ENCODE measurements at places on chromosomes 7 and 10.
A peak's percentile ranks its signal among the peaks of the same experiment; 100 is the strongest.

DNA sequence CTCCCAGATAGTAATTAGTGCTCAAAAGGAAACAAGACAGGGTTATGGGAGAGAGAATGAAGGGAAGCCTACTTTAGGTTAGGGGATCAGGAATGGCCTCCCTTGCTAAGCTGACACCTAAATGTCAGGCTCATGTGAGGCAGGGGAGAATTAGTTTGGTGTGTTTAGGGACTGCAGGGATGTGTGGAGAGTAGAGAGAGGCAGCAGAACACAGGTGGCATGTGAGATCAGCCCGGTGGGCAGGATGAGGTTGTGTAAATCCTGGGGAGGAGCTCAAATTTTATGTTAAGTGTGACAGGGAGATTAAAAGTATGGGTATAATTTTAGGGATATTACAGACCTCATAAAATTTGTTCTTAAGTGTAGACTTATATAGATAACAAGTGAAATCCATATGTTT, 56.2 kb upstream of the ZNF438 start:
- no peak for DNase-seq

DNA sequence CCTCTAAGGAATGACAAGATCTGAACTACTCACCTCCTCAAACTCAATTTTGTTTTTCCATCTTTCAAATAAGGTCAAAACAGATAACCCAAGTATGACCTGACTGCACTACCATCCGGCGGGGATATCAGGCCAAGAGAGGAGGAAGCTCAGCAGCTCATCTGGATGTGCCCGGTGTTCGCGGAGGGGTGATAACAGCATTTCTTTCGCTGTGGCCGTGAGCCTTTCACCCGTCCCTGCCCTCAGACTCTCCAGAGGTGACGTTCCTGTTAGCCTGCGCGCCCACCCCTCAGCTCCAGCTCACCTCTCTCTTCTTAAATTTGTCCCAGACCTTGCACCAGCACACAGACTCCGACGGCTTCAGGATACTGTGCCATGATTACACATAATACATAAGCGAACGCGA, 526 bp downstream of the ZNF248 start:
- DNase-seq: peak; percentile 40

- no peak for DNase-seq
Observed at GRCh38 chr10:47337310-47337709, 10.9 kb upstream of the RBP3 start.

GRCh38 chr7:155216475-155217272, 81.0 kb upstream of the INSIG1 start:
- DNase-seq: no peak

DNA sequence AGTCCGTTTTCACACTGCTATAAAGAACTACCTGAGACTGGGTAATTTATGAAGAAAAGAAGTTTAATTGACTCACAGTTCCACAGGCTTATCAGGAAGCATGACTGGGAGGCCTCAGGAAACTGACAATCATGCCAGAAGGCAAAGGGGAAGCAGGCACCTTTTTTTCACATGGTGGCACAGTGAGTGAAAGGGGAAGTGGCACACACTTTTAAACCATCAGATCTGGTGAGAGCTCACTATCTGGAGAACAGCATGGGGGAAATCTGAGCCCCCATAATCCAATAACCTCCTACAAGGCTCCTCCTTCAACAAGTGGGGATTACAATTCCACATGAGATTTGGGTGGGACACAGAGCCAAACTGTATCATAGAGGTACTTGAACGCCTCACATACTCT, 30.0 kb downstream of the AGR3 start:
- DNase-seq: no peak

DNA sequence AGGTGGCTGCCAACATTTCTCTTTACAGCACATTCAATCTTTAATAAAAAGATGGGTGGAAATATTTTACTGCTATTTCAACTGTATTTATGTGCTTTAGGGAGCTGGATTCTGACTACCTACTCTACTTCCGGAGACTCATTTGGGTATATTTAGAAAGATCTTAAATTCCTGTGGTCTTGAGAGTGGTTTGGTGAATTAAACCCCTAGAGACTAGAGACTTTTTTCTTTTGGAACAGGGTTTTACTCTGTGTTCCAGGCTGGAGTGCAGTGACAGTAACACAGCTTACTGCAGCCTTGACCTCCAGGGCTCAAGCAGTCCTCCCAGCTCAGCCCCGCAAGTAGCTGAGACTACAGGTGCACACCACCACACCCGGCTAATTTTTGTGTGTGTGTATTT, 79.0 kb upstream of the HABP2 start:
- DNase-seq: no peak

- DNase-seq: no peak
Observed at GRCh38 chr10:72407471-72407870, 52.8 kb upstream of the DNAJB12 start.

DNA sequence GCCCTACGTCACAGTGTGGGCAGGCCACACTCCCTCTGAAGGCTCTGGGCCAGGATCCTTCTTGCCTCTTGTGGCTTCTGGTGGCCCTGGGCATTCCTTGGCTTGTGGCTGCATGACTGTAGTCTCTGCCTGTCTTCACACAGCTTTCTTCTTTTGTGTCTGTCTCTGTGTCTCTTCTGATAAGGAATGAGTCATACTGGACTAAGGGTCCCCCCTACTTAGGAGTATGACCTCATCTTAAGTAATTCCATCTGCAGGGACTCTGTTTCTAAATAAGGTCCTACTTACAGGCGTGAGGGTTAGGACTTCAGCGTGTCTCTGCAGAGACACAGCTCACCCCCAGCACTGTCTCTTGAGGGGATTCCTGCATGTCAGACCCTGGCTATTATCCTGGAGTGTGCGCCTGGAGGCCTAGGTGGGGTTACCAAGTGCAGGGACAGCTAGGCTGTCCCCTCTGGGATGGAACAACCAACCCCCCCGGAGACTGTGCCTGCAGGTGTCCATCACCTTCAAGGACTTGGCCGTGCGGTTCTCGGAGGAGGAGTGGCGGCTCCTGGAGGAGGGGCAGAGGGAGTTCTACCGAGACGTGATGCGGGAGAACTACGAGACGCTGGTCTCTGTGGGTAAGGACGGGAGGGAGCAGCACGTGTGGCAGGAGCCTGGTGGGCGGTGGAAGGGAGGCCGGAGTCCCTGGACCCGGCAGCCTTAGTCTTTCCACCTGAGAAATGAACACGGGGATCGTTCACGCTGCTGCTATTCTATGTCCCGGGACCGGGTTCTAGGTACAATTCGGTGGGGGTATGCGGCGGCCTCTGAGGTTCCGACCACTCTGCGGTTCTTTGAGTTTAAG, 54.1 kb downstream of the ZNF467 start:
- no peak for DNase-seq

GRCh38 chr10:114916653-114917052, 21.3 kb upstream of the TRUB1 start:
- DNase-seq: no peak

GRCh38 chr10:109282510-109282909, 640.8 kb downstream of the XPNPEP1 start:
- DNase-seq: no peak

DNA sequence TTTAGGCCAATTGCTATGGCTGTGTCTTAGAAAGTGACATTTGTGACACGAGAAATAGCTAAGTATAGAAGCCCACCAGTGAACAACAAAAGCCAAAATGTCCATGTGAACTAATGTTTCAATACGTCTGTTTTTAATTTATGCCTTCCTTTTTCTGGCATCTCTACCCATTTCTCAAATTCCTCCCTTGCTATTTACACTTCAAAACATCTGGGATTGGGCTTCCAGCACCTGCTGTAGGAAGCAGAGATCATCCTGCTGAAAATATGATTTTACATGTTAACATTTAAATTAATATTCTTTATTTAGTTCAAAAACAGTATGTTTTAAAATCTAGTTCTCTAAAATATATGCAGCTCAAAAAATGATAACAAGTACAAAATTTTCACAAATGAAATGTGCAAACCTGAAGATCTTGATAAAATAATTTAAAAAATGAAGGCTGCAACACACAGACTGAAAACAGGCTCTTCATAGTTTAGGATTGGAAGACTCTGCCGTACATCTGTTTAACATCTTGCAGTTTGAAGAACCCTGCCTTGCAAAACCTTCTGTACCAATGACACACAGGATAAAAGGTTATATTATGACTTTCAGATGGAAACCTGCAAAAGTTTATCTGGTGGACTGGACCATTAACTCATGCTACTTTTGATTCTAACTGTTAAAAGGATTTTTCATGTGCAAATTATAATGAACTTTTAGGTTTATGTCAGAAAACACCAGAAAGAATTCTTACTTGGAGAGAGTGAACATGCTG, 408.4 kb downstream of the SUGCT start:
- DNase-seq: no peak

DNA sequence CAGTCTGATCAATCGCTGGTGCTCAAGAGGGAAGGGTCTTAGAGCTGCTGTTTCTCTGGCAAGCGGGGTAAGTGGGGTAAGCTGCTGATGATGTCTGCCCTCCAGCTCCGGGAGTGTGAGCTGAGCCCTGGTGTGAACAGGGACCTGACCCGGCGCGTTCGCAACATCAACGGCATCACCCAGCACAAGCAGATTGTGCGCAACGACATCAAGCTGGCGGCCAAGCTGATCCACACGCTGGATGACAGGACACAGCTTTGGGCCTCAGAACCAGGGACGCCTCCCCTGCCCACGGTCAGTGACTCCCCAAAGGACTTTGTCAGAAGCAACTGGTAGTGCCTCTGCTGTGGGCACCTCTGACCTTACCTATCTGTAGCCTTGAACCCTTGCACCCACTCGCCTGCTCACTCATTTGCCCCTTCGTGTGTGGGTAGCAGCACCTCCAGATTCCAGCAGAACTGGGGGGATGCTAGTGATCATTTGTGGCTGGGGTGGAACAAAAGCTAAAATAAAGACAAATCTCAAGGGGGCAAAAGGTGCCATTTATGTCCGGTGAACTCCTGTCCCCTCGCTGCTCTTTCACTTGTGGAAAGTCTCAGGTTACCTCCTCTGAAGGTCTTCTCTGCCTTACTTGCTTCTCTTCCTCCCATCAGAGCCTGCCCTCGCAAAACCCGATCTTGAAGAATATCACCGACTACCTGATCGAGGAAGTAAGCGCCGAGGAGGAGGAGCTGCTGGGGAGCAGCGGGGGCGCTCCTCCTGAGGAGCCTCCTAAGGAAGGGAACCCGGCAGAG, 3.2 kb downstream of the UFSP1 start:
- no peak for DNase-seq

GRCh38 chr7:47475880-47476227, 106.1 kb downstream of the TNS3 start:
- DNase-seq: no peak

DNA sequence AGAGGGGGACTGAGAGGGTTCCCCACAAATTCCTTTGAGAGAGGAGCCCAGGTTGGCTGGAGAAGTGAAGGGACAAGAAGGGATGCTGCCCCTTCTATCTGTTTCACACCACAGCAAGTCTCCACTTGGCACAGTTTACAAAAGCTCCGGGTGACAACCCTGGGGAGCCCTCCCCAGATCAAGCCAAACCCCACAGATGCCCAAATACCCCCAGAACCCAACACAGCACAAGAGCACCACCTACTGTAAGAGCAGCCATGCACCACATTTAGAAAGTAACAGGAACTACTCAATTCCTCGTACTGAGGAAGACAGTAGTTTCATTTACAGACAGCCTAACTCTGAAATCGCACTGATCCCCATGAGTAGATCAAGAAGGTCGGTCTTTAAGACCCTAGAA, 67.8 kb upstream of the ATP6V0A4 start:
- peak; percentile 64 for DNase-seq

DNA sequence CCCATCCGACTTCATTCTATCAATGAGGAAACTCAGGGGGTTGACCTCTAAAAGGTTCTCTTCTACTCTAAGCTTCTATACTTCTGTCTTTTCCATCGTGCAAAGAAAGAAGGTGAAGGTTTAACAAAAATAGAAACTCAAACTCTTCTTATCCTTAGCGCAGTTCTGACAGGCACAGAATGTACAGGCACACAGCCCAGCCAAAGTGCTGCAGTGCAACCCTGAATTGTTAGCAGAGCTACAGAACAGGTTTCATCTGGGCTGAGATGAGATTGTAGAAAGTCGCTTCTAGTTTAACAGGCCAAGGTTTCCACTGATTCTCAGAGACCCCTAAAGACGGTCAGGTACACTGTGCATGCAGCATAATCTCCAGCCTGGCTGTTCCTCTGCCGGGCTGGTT, 79.3 kb upstream of the AFAP1L2 start:
- no peak for DNase-seq

- no peak for DNase-seq
Observed at GRCh38 chr10:12709000-12709401, 292.5 kb downstream of the CCDC3 start.

- peak; percentile 75 for DNase-seq
Observed at GRCh38 chr7:1028775-1029636, 15.3 kb upstream of the GPR146 start.

DNA sequence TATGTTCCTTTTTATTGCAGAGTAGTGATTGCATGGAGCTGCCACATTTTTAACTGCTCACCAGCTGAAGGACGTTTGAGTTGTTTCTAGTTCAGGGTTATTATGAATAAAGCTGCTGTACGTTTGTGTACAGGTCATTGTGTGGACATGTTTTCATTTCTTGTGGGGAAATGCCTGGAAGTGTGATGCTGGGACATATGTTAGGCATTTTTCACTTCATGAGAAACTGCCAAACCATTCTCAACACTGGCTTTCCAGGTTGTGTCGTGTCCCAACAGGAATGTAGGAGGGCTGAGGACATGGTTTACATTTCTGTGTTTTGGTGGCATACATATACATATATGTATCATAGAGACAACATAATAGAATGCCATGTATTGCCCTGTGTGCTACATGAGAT, 73.0 kb downstream of the NEURL1 start:
- DNase-seq: no peak

All from CD4-positive, alpha-beta T cell treated with Interleukin-6 for 4 hours (primary cell).